NAMALWA (cell line): ENCODE measurements at places on chromosomes 2 and 18.

DNA sequence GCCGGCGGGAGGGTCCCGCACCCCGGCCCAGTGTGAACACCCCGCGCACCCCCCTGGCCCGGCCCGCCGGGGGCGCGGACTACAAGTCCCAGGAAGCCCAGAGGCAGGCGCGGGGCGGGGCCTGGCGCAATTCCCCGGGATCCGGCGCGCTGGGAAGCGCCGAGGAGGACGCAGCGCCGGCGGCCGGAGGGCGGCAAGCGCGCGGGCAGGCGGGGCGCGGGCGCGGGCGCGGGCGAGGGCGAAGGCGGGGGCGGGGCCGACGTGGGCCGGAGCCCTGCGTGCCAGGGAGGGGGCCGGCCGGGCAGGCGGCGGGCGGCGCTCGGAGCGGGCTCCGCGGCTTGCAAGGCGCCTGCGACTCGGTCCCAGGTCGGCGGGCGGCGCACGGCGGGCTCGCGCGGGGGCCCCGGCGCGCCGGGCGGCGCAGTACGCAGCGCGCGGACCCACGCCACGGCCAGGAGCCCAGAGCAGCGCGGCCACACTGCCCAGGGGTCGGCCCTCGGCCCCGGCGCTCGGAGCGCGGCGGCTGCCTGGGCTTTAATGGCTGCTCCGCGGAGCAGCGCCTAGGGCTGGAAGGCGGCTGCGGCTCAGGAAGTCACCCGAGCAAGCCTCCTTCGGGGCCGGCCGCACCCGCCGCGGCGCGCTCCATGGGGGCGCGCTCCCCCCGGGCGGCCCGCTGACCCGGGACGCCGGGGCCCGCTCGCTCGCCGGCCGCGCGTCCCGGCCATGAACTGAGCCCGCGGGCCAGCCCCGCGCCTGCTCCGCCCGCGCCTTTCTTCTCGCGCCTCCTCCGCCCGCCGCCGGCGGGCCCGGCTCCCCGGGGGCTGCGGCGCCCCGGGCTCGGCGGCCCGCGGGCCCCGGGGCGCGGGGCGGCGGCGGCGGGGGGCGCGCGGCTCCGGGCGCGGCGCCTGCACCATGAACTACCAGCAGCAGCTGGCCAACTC lies at the start of gene AGAP1:
Gene AGAP1, plus strand, starts transcription at position 269 of the 941 bp plus-strand sequence.
- DNase-seq = no peak

GRCh38 chr18:22026889-22027288 lies 142.5 kb upstream of the GATA6 start:
- no peak for DNase-seq

DNA sequence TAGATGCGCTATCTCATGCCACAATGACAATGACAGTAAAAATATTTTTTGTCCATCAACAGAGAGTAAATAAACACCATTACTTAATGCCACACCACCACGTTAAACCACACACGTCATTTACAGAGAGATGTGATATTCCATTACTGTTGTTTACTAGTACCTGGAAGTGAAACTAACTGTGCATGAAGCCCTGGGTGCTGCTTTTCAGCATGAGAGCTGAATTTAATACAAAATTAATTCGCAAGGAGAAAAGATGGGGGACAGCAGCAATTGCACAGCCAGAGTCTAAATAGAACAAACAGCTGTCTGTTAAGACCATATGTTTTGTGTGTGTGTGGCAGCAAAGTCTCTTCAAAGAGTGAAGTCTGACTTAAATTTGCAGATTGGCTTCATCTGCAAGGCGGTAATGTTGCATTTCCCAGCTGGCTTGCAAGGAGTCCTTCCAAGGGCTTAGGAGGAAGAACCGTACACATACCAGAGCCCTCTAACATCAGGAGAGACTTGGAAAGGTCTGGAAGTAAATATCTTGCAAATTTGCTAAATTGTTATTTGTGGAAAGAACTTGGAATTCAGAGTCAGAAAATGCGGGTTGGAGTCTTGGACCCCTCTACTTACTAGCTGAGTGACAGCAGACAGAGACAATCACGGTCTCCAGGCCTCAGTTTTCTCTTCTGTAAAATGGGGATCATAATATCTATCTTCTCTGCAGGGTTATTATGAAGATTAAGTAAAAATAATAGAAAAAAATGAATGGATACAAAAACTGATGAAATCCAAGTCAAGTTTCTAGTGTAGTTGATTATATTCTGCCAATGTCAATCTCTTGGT lies 127.6 kb downstream of the ALPK2 start:
- peak; percentile 65 for DNase-seq

DNA sequence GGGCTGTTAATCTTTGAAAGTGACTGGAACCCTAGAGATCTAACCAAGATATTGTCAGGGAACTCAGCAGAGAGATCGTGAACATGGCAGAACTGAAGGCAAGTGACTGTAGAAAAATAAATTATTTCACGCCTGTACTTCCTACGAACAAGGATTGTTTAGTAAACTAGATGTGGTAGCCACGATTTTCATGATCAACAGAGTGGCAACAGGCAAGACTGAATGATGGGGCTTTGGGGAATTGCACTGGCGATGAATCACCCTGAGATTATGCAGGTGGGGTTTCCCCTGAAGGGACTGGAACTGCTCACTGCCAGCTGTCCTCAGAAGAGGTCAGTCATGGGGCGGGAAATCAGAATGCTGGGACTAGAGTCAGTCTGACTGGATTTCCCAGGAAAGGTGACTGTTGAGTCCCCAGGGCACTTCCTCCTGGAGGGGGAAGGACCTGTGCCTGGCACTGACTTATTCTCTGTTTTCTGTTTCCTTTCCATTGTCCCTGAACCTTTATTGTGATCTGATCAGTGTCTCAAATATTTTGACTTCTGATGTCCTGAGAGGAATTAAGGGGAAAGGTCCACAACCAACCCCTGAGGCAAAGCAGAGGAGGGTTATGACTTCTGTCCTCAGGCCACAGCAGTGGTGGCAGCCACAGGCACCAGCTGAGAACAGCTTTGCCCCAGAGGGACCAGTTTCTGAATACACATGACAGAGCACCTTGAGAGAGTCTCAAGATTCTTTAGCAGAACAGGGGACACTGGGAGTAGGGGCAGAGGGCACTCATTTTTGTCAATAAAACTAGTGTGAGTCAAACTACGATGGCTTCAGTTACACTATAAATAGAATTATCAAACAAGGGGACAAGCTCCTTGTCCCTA lies 70.0 kb downstream of the NAB1 start:
- DNase-seq = no peak

- DNase-seq = no peak
Measured at GRCh38 chr18:67742954-67743353, 226.4 kb upstream of the DSEL start.

DNA sequence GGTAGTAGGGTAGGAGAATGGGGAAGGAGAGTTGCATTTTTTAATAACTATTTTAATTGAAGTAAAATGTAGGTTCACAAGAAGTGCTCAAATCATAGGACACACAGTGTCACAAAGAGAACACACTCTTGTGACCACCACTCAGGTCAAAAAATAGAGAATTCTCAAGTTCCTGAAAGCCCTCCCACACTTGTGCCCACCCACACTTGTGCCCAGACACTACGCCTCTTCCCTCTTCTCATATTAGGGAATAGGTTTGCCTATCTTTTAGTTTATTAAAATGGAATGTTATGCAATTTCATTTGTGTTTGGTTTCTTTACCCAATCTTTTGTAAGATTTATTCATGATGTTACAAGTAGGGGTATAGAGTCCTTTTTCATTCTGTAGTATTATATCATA lies 67.2 kb downstream of the UGGT1 start:
- no peak for DNase-seq

DNA sequence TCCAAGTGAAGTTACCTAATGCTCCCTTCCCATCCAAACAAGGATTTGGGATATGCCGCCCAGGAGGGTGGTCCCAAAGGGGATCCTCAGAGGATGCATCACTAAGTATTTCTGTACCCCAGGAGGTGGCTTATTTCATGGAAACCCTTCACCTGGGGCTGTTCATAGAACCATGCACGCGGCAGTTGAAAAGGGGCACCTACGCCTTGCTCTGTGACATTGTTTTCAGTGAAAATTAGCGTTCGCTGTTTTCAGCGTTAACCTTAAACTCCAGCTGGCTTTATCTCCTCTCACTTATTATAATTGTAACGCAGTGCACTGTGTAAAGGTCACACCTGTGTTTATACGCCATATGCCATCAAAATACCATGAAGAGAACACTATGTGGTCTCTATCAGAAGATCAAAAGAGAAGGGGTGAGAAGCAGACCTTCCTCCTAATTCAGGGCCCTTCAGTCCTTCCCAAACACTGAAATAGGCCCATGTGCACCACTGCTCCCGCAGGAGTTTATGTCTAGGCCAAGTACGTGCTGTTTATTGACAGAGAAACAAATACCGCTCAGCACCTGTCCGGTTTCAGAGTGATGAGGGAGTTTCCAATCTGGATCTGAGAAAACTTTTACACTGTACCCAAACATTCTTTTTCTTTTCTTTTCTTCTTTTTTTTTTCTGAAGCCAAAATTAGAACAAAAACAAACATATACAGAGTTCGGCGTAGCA lies 162.1 kb downstream of the BCL2 start:
- DNase-seq = no peak

DNA sequence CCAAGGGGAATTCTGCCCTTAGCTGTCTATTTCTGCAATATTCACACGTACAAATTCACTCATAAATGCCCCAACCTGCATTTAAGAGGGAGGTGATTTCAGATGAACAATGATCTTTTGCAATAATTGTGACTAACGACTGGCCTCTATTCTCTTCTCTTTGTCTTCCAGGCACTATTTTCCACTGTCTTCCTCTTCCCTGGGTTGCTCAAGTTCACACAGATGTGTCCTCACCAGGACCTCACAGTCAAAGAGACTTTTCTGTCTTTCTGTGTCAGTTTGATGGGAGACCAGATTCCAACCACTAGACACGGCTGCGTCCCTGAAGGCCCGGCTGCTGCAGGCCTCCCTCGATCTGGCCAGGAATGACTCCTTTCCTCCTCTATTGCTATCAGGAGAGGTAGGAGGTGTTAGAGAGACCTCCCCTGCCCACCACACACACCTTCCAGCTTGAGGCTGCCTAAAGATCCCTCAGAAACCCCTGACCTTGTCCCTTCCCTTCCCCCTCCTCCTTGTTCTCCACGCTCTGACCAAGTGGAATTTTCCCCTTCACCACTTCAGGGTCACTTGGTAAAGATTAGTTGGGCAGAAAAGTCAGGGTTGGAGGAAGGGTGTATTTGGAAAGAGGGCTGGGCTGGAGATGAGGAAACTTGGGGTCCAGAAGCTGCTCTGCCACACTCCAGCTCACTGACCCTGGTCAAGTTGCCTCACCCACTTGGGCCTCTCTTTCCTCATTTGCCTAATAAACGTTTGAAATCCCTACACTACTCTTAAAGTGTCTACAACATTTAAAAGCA lies 109.2 kb upstream of the COPS8 start:
- DNase-seq = no peak

DNA sequence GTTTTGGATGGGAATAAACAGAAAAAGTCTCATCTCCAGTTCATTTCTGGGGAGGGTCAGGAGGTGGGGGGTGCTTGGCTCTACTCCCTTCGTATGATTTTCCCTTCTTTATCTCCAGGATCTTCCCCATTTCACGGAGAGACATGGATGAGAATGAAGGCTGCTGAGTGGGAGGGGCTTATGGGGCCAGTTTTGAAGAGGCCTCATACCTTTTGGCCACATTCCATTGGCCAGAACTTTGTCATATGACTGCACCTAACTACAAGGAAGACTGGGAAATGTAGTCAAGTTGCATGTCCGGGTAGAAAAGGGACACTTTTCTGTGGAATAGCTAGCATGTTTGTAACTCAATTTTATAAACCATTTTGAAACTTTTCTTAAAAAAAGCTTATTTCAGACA lies 117.6 kb downstream of the NEDD4L start:
- DNase-seq = peak; percentile 30

GRCh38 chr2:18976168-18976961 lies 382.1 kb downstream of the OSR1 start:
- peak; percentile 26 for DNase-seq

DNA sequence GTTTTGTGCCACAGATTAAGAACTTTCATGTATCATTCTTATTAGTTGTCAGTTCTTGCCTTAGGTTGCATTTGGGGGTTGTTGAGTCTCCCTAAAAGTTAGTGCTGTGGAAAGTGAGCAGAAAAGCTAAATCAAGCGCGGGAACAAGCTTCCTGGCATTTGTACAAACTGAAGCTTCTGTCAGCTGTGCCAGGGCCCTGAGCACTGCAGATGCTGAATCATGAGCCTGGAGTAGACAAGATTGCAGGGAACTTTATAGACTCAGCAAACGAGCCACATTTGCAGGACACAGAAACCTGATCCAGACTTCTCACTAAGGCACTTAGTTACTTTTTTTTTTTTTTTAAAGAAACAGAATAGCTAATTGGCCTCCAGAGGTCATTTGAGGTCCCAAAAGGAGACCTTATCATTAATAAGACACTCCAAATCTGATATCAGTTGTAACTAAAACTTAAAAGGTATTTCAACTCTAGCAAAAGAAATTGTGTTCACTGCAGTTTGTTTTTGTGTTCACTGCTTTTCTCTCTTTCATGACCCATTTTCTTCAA lies 88.7 kb downstream of the ADAM23 start:
- no peak for DNase-seq

- no peak for DNase-seq
Measured at GRCh38 chr2:118320658-118321057, 232.4 kb downstream of the INSIG2 start.

GRCh38 chr2:134988994-134989605 lies 58.1 kb downstream of the MAP3K19 start:
- peak; percentile 67 for DNase-seq

- DNase-seq = no peak
Measured at GRCh38 chr2:51224790-51225189, 192.9 kb upstream of the NRXN1 start.

DNA sequence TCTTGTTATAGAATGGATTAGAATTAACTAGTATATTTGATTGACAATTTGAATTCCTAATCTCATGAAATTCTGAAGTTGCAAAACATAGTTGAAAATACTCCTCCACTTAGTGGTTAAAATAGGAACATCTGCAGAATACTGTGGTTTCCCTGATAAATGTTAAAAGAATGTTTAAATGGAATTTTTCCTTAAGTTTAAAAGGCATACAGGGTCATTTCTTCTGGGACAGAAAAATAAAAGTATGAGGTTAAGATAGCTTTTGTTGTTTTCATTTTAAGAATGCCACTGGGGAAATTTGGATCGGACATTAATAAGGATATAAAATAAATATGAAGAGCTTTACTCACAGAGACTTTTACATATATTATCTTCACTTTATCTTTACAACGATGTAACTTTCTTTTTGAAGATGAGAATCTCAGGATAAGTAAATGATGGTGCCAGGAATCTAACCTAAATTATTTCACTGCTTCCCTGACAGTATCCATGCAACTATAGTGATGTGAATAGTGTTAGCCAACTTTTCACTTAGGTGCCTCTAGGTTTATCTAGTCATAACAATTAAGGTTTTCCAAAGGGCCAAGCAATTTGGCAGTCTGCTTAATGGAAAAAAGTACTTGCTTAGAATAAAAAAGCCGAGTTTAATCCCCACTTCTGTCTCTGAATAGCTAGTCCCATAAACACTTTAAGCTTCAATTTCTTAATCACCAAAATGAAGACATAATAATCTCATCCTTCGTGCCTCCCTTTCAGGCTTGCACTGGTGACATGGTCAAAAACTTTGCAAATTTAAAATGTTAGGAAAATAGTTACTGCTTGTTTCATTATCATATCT lies 151.8 kb upstream of the STK17B start:
- DNase-seq = no peak
